ENCODE measurements at places on chromosomes 4 and X.

GRCh38 chrX:10926404-10926803 is 184.7 kb upstream of the HCCS start:
- DNase-seq, result no peak

DNA sequence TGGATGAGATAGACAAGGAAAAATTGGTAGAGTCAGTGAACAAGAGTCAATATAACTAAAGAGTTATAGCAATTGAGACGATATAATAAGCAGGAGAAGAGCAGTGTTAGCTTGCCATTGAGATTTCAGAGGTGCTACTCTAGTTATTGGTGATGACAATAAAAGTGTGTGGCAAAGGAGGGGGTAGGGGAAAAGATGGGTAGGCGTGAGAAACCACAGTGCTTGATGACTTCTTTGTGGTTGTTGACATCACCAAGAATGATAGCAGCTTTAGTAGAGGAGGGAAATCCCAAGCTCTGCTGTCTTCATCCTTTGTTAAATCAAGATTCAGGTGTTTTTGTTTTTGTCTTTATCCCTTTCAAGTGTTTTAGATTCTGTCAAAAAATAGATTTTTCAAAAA is 179.9 kb upstream of the PPP3CA start:
- no peak for DNase-seq

DNA sequence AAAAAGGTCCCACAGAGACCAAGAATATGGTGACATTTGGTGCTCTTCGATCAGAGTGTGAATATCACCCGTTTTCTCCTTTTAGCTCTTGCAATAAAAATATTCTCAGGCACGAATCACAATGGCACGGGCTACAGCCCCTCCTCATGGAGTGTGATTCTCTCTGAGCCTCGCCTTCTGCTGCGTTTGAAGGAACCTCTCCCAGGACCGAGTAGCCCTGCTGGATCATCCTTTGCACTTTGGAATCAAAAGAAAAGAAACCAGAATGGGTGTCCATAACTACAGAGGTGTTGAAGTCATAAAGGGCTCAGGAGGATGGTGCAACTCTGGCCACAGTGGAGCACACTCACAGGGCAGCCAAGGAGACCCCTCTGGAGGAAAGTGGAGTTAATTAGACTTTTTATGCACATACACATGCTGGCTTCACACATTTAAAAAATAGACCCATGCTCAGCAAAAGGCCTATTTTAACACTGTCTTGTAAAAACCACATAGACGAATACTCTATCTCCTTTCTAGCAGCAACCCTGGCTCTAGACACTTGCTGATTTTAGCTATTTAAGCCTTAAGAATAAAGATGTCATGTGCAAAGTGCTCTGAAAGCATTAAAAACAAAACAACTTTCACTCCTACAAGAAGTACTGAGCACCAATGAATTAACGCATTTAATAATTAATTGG is 19.1 kb downstream of the MAML3 start:
- no peak for DNase-seq

DNA sequence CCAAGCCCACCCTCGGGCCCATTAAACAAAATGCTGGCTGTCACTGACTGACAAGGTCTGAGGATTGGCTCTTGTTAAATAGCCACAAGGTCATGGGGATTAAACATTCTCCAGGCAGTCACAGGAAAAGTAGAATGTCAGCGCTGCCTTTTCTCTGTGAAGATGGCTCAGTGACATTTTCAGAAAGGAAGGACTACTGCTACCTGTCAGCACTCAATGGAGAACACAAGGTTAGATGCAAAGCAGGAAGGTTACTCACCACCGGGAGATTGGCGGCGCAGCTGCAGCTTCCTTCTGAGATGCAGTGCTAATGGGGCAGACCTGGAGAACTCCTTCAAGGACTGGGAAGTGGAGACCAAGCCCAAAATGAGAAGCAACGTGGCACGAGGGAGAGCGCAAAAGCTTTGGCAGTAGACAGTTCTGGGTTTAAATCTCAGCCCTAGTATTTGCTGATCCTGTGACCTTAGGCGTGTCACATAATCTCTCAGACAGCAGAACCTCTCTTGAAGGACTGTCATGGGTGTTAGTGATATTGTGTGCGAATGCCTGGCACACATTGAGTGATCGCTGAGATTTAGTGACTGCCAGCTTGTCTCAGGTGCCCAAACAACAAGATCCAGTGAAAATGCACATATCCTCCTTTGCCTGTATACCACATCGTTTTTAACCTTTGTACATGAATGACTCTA is 213.1 kb upstream of the BOD1L1 start:
- no peak for DNase-seq

DNA sequence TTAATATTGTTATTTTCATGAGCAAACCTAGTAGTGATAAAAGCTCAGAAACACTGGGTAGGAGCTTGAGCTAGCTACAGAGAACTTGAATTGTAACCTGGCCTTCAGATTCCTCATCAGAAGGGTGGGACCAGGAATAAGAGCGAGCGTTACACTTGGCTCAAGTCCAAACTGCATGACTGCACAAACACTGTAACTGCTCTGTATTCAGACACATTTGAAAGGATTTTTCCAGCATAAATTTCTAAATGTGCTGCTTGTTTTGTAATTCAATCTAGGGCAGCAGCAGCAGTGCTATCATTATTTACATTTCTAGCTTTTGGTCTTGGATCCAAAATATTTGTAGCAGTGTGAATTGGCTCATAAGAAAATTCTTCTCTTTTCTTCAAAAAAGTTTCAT is 133.0 kb upstream of the TMLHE start:
- no peak for DNase-seq

- DNase-seq, result no peak
Observed at GRCh38 chr4:40937140-40937725, 187.5 kb downstream of the NSUN7 start.

Measured in amygdala (tissue), 56 donors.